Activated CD4-positive, alpha-beta memory T cell treated with anti-CD3 and anti-CD28 coated beads for 36 hours (primary cell): ENCODE measurements at places on chromosomes 16 and 17. TPM values are rescaled to one million over a fixed set of nuclear protein-coding genes. Genes with fewer than 3 reads are reported as not detected.

- DNase-seq: peak; percentile 27
Observed at GRCh38 chr16:56372013-56372634, 53.2 kb downstream of the AMFR start.

DNA sequence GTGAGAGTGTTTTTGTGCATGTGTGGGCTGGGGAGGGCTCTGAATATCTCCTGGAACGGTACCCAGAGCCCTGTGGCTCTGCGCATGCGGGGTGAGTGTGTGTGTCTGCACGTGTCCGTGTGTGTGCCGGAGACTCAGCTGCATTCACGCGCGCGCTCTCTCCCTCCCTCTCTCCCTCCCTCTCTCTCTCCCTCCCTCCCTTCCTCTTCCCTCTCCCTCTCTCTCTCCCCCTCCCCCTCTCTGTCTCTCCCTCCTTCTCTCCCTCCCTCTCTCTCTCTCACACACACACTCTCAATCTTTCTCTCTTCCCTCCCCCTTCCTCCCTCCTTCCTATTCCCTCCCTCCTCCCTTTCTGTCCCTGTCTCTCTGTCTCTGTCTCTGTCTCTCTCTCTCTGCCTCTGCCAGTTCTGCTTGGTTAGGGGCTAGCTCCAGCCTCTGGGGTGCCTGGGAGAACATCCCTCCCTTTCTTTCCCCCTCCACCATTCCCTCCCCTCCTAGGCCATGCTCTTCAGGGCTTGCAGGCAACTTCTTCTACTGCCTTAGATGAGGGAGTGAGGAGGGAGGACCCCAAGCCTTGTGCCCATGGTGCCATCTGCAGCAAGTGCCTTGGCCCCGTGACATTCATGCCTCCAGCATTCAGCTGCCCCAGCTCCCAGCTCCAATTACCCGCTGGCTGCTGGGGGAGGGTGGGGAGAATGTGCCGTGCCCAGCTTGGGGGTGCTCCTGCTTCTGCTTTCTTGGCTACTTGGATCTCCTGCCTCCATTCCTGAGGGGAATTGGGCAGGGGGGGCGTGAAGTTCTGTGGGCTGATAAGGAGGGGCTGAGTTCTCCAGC is 6.4 kb downstream of the THRA start:
- peak; percentile 86 for DNase-seq

GPRC5C gene
- total RNA-seq: 0.40 TPM

DNA sequence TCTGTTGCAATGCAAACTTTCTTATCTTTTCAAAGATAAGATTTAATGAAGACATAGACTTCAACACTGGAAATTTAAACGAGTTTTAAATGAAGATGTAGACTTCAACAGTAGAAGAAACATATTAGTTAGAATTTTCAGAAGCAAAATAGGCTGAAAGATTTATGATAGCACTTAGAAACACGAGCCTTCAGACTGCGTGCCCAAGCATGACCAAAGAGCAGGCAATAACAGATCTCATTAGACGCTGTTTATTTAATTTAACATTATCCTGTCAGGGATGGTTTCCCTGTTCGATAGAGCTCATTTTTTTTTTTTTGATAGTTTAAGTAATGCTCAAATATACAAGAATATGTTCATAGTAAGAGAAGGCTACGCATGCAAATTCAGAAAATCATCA is 604.7 kb upstream of the SOX9 start:
- DNase-seq: no peak

SCNN1G gene
- total RNA-seq: not detected

DNA sequence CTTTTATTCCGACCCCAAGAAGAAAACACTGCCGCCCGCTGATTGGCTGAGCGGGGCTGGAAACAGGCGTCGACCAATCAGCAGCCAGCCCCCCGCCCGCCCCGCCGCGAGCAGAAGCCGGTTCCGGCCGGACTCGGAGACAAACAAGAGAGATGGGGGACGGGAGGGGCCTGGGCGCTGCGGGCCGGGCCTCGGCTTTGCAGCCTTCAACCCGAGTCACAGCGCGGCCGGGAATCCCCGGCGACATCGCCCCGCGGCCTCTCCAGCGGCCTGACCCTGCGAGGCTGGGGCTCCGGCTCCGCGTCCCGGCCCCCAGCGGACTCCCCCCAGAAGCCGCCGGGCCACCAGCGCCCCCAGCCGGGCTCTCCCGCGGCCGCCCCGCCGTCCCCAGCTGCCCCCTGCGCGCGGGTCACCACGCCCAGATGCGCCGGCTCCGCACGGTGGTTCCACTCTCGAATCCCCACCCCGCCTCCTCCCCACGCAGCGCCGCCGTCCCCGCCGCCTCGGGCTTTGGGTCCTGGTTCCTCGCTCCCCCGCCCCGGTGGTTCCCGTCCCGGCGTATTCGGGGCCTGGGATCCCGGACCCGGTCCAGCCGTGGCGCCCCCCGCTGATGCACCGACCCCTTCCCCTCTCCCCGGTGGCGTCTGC is 346 bp upstream of the SLC43A2 start:
- peak; percentile 93 for DNase-seq

TERB1 gene
- total RNA-seq: not detected

GRCh38 chr17:82461827-82462524 is 3.4 kb downstream of the NARF start:
- DNase-seq: no peak

ANKRD40CL gene
- total RNA-seq: not detected

- no peak for DNase-seq
Observed at GRCh38 chr17:65913326-65913850, 278.5 kb downstream of the CEP112 start.

DNA sequence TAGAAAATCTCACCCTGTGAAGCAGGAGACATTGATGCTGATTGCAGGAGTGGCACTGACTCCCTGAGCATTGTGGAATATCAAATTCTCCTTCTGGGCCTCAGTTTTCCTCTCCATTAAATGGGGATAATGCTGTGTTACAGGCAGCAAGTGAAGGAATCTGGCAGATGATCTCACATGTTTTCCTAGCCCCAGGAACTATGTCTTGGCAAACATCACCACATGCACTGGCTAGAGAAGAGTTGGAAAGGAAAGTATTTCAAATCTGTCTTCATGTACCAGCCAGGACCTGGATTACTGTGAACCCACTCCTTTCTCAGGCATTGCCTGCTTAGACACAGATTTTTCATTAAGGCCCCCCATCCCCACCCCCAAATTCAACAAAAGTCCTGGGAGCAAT is 13.6 kb upstream of the CCL8 start:
- DNase-seq: no peak

BIRC5 gene
- total RNA-seq: 87.4 TPM

DNA sequence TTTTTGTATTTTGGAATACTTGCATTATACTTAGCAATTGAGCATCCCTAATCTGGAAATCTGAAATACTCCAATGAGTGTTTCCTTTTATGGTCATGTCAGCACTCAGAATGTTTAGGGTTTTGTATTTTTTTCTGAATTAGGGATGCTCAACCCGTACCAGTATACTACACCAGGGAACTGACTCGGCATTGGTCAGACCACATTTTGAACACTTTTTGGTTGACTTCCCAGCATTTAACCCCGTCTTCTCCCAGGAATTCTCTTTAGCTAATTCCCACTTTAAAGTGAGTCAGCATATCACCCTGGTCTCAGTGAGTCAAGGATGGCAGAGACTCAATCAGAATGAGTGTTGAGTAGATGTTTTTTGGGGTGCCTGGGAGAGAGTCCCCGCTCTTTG is 177.9 kb downstream of the SPECC1 start:
- DNase-seq: no peak
